ENCODE measurements at places on chromosomes 4 and X.
A peak's percentile ranks its signal among the peaks of the same experiment; 100 is the strongest.

- no peak for DNase-seq
Measured at GRCh38 chr4:7753931-7754465, 185.7 kb downstream of the AFAP1 start.

- no peak for DNase-seq
Measured at GRCh38 chrX:46459603-46460002, 85.6 kb downstream of the ZNF674 start.

GRCh38 chr4:114886761-114887160, 226.7 kb downstream of the NDST4 start:
- DNase-seq = no peak

DNA sequence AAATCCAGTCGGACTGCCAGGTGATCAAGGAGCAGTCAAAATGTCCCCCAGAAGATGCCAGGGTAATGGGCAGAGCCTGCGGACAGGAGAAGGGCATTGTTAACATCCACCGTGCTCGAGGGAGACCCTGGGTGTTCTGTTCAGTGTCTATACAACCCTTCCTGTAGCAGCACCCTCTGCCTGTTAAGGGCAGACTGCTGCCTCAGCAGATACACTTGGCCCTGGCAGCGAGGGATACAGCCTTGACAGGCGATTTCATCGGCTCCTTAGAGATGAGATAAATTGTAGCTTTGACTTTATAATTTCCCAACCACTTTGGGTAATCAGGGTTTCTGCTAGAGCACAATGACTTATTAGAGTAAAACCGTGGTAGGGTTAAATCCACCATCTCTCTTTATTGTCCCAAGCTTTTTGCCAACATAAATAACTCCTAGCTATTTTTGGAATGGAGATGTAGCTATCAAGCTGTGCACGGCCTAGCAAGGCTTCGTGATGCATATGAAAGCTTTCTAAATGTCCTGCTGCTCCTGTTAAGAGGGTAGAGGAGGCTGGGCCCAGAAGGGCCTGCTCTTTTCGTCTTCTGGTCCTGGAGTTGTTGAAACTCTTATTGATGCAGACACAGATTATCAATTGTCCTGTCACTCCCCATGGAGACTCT, 195.9 kb downstream of the CPEB2 start:
- DNase-seq = no peak

DNA sequence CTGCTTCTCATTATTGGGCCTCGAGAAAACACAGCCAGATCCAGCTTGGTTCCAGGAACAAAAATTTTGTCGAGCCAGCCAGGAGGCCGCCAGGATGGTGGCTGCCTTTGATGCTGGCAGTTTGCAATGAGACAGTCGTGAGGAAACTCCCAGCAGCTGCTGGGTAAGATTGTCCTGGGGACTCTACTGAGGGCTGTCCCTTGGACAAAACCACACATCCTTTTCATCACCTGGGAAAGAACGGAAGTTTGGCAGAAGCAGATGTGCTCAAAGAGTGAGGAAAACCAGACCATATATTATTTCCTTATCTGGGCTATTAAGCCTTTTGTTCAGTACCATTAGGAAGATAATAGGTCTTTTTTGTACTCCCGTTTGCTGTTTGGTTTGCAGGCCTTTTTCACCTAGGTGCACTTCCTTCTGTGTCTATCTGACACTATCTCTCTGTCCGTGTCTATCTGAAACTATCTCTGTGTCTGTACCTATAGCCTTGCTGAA, 13.4 kb upstream of the PAPSS1 start:
- no peak for DNase-seq

- DNase-seq = no peak
Measured at GRCh38 chr4:144611850-144612249, 34.1 kb upstream of the HHIP start.

GRCh38 chr4:124948976-124949597, 236.6 kb upstream of the ANKRD50 start:
- DNase-seq = no peak

GRCh38 chr4:152164561-152164960, 371.3 kb downstream of the FBXW7 start:
- DNase-seq = no peak

DNA sequence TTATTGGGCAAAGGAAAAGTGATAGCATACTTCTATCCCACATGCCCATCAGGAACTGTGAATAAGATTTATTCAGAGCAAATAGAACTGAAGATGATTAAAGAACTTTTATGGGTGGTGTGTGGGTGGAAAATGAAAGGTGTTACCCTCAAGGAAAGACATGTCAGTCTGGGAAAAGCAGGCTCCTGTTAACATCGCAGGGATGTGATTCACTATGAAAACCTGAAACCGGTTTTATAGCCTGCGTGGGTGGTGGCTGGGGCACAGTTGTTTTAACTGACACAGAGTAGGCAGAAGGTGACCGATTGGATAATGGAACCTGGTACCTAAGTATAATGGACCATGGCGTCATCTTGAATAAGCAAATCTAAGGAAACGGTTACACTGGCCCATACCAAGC, 61.3 kb upstream of the CASK start:
- DNase-seq = no peak

DNA sequence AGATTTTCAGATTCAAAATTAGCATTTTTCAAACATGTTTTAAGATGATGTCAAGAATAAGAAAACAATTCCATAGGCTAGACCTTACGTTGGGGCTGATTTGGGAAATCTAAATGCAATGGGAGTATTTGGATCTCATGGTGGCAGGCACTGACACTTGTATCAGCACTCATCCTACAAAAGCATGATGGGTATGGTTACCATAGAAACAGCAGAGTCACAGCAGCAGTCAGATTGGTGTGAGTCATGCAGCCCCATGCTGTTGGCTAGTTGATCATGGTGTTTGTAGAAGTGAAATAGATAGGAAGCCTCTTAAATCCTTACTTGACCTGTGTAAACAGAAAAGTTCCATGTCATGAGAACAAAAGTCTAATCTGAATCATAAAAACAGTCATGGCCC, 1637.3 kb upstream of the PABPC4L start:
- no peak for DNase-seq

DNA sequence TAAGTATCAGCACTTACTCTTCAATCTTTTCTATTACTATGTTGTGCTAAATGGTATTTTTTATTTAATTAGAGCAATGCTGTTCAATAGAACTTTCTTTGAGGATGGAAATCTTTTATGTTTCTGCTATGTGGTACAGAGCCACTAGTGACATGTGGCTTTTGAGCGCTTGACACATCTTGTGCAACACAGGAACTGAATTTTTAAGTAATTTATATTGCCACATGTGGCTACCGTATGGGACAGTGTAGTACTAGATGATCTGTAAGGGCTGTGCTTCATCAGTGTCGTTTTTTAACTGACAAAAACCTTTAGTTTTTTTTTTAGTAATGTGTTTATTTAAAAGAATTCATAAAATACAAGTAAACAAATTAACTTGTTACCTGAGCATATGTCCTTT, 22.4 kb downstream of the HPRT1 start:
- DNase-seq = no peak

DNA sequence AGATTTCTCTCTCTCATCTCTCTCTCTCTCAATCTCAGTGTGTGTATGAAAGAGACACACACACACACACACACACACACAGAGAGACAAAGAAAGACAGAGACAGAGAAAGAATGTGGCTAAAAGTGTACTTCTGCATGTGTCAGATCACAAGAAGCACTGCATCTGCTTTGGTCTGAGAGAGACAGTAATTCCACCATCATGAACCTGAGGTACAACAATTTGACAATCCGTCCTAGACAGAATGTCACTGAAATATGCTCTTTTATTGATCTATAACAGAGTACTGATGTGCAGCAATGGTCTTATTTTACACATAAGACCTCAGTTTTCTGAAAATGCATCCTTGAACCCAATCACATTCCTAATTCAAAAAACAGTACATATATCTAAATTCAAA, 576.2 kb upstream of the SMIM31 start:
- no peak for DNase-seq

DNA sequence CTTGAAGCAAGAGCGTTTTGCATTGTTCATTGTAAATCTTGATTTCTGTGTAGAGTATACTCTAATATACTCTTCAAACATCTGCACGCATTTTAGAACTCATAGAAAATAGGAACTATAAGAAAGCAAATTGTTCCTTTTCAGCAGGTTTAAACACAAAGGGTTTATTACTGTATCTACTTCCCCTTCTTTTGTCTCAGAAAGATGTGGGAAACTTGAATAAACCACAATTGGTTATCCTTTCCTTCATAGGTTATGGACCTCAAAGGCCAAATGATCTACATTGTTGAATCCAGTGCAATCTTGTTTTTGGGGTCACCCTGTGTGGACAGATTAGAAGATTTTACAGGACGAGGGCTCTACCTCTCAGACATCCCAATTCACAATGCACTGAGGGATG, 46.0 kb upstream of the GUCY1B1 start:
- DNase-seq = no peak

GRCh38 chrX:1205681-1206611, 6.5 kb downstream of the CRLF2 start:
- DNase-seq = peak; percentile 52

DNA sequence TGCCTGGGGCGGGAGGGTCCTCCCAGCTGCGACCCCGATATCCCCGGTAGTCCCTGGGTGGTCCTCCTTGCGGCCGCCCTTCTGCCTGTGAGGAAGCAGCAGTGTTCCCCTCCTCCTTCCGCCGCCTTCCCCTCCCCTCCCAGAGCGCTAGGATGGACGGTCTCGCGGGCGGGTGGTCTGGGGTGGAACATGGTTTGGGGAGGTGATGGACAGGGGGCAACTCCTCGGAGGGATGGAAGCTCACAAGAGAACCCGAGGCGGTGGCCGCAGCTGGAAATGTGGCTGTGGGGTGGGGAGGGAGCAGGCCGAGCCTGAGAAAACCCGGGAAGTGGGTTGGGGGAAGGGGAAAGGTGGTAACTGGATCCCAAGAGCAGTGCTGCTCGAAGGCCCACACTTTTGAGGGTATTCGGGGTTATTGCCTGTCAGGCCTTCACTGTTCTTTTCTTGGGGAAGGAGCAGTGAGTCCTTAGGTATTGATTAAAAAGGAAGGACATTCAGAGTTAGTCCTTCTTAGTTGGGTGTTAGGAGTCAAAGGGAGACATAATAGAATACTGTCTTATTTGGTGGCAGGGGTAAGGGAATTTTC, 581 bp downstream of the UBE2K start:
- DNase-seq = peak; percentile 21
